HL-60 (cell line): ENCODE measurements at places on chromosomes 1 and 21.

DNA sequence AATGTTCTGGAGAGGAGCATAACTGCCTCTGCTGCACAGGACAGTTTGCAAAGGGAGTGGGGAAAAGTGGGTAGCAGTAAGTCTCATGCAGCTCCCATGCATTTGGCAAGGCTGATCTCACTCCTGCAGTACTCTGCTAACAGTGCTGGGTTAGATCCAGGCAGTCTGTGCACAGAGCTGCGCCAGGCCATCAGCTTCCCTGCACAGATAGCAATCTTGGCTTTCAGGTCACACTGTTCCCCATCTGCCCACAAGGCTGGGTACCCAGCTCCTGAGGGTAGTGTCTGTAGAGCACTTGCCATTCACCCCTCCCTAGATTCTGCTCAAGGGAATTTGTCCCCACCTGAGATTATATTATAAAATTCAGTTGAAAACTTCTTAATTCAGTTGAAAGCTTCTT is 72.1 kb downstream of the SH3BGR start:
- no peak for DNase-seq

DNA sequence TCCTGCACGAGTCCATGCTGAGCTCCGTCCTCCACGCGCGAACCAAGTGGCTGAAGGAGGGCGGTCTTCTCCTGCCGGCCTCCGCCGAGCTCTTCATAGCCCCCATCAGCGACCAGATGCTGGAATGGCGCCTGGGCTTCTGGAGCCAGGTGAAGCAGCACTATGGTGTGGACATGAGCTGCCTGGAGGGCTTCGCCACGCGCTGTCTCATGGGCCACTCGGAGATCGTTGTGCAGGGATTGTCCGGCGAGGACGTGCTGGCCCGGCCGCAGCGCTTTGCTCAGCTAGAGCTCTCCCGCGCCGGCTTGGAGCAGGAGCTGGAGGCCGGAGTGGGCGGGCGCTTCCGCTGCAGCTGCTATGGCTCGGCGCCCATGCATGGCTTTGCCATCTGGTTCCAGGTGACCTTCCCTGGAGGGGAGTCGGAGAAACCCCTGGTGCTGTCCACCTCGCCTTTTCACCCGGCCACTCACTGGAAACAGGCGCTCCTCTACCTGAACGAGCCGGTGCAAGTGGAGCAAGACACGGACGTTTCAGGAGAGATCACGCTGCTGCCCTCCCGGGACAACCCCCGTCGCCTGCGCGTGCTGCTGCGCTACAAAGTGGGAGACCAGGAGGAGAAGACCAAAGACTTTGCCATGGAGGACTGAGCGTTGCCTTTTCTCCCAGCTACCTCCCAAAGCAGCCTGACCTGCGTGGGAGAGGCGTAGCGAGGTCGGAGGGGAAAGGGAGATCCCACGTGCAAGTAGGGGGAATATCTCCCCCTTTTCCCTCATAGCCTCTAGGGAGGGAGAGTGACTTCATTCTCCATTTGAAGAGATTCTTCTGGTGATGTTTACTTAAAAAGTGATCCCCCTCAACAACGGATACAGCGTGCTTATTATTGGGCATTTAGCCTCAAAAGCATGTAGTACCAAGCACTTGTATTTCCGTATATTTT is 991 bp downstream of the PRMT6 start:
- DNase-seq = peak; percentile 45

DNA sequence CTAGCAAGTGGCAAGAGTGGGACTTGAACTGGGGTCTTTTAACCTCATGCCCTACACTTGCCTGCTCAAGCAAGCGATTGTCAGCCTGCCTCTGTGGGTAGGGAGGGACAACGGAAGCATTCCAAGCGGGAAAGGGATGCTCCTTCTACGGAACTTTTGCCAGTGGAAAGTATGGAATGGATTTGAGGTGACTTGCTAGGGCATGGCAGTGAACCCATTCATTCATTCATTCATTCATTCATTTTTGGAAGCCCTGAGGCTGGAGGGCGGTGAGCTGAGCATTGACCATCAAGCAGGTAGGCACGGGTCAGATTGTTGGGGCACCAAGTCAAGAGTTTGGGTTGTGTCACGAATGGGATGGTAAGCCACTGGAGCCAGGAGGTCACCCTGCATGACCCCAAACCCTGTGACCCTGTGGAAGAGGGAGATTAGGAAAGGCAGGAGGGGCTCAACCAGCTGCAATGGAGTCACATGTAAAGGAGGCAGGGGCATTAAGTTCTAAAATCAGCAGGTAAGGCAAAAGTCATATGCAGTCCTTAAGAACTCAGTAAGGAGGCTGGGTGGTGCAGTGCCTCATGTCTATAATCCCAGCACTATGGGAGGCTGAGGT is 11.8 kb upstream of the CITED4 start:
- no peak for DNase-seq

GRCh38 chr21:10273196-10273595 is 248.2 kb upstream of the TPTE start:
- no peak for DNase-seq

- no peak for DNase-seq
Observed at GRCh38 chr1:28864695-28865094, 49.7 kb upstream of the EPB41 start.

DNA sequence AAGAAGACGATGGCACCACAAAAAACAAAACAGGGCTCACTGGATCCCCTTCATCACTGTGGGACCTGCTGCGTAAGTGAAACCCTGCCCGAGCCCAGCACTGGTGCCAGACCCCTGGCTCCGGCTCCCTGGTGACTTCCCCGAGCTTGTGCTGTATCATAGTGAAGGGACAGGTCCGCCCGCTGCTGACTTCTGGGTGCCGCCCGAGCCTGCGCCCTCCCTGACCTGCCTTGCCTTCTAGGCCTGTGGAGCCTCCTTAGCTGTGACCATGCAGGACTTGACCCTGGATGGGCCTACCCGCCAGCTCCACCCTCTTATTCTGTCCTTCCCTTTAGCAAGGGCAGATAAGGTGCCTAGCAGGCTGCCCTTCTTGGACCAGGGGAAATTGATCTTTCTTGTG is 7.9 kb downstream of the TEX35 start:
- DNase-seq = no peak

DNA sequence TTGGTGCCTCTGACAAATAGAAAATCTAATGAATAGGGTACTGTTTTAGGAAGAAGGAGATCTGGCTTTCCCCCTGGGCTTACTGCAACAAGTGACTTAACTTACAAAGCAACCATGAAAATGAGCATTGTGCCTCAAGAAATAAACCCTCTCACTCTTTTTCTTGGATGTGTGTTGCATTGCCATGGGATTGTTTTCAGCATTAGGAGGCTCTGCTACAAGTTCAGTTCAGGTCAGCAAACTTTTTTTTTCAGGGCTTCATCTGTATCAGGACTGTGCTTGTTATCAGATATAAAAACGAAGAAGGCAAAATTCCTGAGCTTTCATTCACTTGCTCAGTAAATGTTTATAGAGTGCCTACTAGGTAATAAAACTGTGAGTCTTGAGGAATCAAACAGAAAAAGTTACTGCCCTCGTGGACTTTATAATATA is 37.8 kb upstream of the DOCK7 start:
- no peak for DNase-seq

DNA sequence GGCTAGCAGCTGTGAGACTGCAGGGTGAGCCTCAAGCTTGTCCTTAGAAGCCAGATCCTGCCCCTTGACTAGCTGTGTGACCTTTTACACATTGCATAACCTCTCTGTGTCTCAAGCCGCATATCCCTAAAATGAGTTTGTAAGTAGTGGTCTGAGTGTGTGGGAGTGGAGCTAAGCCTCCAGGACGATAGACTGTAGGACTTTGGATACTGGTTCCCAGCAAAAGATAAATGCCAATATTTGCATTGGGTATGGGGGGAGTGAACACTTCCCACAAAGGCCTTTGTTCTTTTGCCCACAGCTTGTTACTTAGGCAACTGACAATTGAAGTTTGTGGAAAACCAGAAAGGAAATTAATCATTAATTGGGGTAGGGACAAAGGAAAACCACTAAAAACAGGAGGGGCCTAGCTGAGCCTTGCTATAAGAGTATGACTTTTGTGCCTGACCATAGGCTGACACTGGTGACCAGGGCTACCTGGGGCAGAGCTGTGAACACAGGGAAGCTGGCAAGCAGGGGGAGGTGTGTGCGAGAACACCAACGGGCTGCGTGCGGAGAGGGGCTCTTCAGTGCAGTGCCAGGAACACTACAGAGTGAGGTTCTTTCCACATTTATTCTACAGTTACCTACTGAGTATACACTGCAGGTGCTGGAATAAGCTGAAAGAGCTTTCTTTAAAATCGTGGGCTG is 102.4 kb upstream of the ETV3 start:
- DNase-seq = no peak

DNA sequence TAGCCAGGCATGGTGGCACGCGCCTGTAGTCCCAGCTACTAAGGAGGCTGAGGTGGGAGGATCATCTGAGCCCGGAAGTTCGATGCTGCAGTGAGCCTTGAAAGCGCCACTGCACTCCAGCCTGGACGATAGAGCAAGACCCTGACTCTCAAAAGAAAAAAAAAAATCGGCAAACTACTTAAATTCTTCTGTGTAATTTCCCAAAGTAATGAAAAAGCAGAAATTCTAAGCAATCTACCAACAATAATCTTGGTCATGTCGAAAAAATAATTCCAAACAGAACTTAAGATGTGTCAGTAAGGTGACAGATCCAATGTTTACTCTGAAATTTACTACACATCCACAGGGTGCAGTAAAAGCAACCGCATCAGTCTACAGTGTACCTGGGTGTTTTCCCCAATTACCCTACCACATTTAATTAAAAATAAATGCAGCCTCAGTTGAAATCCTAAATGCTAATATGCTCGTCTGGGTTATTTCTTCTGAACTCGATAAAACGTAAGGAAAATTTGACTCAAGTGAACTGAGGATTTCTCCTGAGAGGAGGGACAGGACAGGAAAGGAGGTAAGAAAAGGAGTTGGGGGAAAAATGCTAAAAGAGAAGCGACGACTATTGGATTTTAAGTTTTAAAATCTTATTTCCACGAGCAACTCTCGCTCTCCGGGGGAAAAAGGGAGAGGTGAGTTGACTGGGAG is 801 bp downstream of the EPRS1 start:
- DNase-seq = no peak

DNA sequence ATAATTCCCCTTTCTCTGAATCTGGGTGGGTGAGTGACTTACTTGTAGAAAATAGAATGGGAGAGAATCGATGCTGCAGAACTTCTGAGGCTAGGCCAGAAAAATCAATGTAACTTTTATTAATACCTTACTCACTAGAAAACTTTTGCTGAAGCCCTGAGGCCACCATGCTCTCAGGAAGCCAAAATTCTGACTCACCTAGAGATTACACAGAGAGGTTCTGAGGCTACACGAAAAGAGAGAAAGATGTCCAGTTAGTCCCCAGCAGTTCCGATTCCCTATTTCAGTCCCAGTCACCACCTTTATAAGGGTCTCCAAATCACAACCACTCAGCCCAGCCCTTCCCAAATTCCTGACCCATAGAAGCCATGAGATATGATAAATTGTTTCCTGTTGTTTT is 135.2 kb downstream of the NTPCR start:
- no peak for DNase-seq

- no peak for DNase-seq
Observed at GRCh38 chr21:38839328-38840286, 33.9 kb downstream of the ETS2 start.

DNA sequence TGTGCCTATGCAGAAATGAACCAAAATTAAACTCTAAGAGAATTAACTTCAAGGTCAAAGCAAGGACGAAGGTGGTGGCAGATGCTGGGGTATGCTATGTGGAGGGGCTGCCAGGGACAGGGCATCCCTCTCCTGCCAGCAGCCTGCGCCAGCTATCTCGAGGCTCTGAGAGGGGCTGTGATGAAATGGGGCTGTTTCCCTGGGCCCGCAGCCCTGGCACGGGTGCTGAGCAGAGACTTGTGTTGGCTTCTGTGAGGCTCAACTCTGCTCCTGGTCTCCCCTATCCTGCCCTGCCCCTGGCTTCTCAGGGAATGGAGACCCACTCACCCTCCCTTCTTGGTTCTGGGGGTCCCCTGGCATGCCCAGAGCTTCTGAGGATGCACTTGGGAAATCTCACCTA is 41.9 kb upstream of the TIAM1 start:
- DNase-seq = no peak

DNA sequence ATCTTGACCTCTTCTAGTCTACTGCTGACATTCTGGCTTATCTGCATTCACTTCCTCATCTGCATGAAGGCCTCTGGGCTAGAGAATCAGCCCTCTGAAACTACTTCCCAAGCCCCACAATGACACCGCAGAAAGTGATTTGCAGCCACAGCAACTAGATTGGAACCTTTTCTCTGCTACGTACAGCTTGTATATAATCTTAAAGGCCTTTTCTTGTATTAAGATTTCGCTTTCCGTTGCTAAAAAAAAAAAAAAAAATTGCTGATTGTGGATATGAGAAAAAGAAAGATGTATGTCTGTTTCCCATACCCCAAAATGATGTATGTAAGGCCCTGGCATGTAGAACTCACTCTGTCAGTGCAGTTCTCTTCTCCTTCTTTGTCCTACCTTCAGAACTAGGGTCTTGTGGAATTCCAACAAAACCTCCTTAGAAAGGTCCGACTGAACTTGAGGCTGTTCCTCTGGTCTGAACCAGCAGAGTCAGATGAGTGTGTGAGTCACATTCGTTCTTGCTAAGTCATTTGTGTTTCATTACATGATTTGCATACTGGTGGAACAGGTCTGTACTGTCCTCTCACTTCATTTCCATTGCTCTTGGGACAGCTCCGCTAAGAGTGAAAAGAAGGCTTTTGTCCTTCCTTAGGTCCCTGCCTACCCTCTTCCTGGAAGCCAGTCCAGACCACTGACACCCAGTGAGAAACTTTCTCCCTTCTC is 62.7 kb downstream of the PLPP3 start:
- peak; percentile 25 for DNase-seq

DNA sequence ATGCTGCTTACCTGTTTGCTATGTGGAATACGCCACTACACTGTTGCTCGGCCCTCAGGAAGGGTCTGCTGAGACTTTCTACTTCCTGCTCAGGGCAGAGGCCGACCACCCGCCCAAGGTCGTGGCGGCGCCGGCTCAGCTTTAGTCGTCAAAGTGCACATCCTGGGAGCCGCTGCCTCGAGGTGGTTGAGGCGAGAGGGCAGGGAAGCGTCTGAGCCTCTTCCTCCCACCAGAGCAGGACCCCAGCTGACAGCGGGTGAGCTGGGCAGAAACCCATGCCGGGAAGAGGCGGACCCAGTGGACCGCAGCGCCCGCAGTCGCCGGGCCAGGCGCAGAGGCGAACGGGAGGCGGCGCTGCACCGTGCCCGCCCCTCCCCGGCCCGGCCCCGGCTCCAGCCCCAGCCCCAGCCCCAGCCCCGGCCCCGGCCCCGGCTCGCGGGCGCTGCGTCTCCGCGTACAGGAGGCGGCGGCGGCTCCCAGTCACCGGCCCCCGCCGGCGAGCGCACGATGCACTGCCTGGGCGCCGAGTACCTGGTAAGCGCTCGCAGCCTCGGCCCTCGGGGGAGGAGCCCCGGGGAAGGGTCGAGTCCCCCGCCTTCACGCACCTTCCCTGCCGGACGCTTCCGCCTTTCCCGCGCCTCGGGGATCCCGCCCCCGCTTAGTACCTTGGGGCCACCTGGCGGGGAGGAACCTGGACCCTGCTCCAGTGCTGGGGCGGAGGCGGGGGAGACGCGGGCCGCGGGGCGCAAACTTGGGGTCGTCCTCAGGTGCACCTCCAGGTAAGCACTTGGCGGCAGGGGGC is at the start of gene SLC44A3:
TSS of gene SLC44A3 (plus strand) at position 413 of the 802 bp plus-strand sequence. CDS start at position 508, 95 bp downstream.
- DNase-seq = no peak

GRCh38 chr1:234909851-234910250 is 218.8 kb downstream of the TOMM20 start:
- DNase-seq = no peak

GRCh38 chr21:29711236-29711635 is 228.6 kb downstream of the GRIK1 start:
- no peak for DNase-seq
